ENCODE measurements at places on chromosomes 5 and 9.

- DNase-seq, result no peak
These were observed 1.1 kb upstream of the GABRP start for GRCh38 chr5:170782438-170782837.

DNA sequence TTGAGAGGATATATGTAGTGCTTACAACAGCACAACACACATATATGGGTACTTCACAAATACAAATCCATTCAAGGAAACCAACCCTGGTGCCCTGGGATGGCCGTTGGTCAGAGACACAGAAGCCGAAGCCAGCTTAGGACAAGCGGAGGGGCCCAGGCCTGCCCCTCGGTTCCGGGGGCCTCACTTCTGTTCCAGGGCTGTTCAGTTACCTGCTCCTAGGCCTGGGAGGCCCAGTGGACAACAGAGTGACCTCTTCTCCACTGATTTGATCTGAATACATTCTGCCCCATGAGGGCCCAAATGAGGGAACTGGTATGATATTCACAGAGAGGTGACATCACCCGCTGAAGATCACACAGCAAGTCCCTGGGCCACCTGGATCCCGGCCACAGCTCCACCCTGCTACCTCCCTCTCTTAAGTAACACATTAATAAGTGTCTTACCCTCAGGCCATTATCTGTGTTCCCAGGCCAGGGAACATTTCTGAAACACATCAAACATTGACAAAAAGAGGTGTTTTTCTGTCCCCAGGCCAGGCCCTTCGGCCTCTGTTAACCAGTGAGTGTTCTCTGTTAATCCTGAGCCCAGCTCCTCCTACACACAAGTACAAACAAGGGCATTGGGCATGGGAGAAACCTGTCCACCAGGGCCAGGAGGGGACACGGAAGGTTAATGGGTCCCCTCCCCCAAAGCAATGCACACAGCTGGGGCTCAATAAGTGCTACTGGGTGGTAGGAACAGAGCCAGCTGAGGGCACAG is 4.5 kb upstream of the GRHPR start:
- DNase-seq, result no peak

DNA sequence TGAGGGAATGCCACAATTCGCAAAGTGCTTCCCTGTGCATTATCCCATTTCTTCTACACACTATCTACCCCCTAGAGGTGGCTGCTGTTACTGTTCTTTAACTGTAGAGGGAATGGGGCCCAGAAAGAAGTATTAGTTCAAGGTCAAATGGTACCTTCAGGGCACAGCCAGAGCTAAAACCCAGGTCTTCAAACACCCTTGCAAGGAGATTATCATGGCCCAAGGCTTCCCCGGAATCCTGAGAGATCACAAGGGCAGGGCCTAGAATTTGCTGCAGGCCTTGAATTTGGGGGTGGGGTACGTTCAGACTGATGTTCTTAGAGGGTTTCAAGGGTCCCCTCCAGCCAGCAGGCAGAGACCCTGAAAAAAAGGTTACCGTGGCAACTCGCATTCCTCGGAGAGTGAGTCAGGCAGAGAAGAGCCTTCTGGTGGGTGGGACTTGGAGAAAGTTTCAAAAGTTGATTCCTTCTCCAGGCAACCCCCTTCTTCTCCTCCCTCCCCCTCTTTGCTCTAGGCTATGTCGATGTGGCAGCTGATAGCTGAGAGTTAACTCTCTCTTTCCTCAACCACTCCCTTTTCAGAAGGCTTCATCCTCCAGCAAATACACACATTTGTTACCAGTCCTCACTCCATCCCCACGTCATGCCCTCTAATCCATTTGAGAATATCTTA is 1.9 kb downstream of the SPARC start:
- DNase-seq, result no peak

- peak; percentile 83 for DNase-seq
These were observed 12.2 kb downstream of the INVS start for GRCh38 chr9:100111235-100111634.

- DNase-seq, result no peak
These were observed 10.8 kb downstream of the ZNF618 start for GRCh38 chr9:113886933-113887332.

DNA sequence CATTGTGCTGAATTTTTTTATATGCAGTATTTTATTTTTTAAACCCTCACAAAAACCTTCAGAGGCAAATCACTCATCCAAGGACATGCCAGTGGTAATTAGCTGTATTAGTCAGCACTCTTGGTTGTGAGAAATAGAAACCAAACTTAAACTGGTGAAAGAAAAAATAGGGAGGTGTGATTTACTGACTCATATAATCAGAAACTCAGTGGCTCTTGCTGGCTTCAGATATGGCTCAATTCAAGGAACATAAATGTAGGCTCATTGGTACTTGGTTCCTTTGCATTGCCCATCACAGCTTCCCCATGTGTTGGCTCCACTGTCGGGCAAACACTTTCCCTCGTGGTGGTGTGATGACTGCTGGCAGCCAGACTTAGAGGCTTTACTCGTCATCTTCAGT is 497.2 kb downstream of the MAT2B start:
- DNase-seq, result peak; percentile 37

- no peak for DNase-seq
These were observed 70.1 kb upstream of the IFNK start for GRCh38 chr9:27453860-27454553.

DNA sequence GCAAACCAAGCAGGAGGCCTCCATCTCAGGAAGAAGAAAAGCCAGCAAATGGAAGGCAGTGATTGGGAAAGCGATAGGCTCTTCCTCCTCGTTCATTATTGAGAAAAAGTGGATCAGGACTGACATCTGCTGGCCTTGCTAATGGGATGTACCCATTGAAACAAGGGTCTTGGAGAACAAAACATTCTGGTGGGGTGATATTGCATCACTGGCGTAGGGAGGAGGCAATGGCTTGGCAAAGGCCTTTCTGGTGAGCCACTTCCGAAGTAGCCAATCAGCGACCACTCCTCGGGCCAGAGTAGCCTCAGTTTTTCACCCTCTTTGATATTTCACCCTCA is 86.7 kb upstream of the NFIB start:
- no peak for DNase-seq

DNA sequence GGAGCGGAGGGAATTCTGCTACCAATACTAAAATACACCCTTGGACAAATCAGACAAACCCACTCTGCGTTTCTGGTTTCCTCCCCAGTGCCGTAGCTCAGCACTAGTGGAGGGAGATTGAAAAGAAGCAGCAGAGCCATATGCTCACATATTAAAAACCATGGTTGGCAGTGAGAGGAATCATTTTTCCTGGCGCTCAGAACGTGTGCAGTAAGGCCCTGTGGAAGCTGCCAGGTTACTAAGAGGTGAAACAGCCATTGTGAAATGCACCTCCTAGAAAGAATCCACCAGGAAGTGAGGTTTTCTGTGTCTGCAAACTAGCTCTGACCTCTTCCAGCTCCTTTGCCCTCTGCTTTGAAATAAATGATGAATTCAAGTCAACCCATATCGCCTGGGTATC is 177.2 kb downstream of the ERCC6L2 start:
- DNase-seq, result no peak

DNA sequence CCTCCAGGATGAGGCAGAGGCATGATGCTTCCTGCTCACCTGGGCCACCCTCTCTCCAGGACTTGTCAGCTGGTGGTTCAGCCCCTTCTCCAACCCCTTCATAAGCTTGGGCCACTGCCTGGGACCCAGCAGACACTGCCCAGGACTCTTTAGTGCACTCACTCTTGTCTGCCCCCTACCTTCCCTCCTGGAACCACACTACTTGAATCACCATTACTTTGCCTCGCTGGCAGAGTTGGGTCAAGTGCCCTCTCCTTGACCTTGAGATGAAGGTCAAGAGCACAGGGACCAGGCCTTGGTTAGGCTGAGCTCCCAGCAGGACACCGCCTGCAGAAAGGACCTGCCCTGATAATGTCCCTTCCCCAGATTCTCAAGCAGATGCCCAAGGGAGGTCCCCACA is 8.5 kb upstream of the ENDOG start:
- no peak for DNase-seq

- DNase-seq, result no peak
These were observed 735.2 kb upstream of the DMAC1 start for GRCh38 chr9:8534828-8535227.

- no peak for DNase-seq
These were observed 63.3 kb upstream of the GRAMD2B start for GRCh38 chr5:126359884-126360283.

GRCh38 chr5:173780235-173781234 is 107.6 kb upstream of the CPEB4 start:
- no peak for DNase-seq

DNA sequence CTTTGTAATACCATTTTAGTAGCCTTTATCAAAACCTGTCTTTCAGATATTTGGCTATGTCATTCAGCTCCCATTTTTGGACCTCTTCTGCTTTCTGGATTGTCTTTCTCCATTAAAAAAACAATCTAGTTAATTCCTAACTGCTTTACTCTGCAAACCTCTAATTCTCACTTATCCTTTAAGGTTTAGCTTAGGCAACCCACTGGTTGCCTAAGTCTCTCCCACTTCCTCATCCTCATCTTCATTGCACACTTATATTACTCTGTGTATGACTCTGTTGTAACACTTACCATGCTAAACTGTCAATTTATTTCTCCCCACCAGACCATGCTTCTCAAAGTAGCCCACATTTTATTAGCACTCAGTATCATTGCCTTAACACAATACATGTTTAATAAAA is 205.0 kb upstream of the DMRTA1 start:
- no peak for DNase-seq

DNA sequence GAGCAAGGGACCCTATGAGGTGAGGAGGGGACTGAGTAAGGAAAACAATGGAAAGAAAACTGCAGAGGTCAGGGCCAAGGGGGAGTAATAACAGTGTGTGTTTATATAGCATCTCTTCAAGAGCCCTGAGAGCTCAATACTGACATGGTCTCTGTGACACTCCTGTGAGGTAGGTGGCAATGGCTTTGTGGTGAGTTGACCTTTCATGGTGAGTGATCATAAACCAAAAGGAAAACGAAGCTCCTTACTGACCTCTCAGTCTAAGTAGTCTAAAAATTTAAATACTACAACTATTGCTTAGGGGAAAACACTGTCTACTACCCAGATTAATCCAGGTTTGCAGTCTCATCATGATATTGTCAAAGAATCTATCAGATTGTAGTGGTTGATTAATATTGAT is 130.9 kb downstream of the SNCAIP start:
- no peak for DNase-seq

DNA sequence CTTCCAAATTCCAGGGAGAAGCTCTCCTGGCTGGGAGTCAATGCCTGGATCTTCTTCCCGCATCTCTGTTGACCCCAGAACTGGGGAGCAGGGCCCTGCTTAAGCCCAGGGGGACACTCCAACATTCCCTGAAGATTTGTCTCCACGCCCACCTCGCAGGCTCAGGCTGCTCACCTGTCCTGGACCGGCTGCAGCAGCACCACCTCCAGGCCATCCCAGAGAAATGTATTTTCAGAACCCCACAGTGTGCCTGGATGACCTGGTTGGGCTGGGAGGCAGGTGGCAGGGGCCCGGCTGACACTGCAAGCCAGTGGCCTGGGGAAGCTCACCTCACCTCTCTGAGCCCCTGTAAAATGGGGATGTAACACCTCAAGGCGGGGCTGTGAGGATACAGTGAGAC is 27.1 kb upstream of the ZBTB43 start:
- no peak for DNase-seq

- DNase-seq, result no peak
These were observed 29.8 kb downstream of the PROP1 start for GRCh38 chr5:177966009-177966838.

GRCh38 chr5:179880848-179881590 is 22.4 kb upstream of the MRNIP start:
- DNase-seq, result no peak

- no peak for DNase-seq
These were observed 2.2 kb downstream of the TNIP1 start for GRCh38 chr5:151078490-151079262.

GRCh38 chr5:162288647-162289296 is 221.2 kb downstream of the GABRG2 start:
- no peak for DNase-seq

DNA sequence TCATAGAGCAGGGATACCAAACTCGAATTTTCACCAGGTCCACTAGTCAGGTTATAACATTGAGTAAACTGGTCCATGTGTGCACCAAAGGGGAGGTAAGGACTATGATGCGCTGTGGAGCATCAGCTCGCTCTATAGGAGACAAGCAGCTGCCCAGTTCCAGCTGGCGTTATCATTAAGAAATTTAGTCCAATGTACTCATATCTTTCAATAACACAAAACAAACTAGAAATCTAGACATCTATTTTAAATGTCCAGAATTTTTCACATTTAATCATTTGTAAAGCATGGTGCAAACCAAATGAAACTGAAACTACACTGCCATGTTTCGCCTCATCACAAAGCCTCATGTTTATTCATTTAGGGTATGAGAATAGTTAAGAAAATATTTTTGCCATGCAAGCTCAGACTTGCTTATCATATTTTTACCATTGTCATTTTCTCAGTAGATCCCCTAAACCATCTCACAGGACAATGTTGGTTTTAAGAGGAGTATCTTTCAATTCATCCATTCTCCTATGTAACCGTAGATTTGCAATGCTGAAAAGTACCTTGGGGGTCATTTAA is 50.9 kb downstream of the ZNF474 start:
- DNase-seq, result no peak
